GM23338 (cell line): ENCODE measurements at places on chromosomes 13 and 19. TPM values are rescaled to one million over a fixed set of nuclear protein-coding genes. Genes with fewer than 3 reads are reported as not detected.

DNA sequence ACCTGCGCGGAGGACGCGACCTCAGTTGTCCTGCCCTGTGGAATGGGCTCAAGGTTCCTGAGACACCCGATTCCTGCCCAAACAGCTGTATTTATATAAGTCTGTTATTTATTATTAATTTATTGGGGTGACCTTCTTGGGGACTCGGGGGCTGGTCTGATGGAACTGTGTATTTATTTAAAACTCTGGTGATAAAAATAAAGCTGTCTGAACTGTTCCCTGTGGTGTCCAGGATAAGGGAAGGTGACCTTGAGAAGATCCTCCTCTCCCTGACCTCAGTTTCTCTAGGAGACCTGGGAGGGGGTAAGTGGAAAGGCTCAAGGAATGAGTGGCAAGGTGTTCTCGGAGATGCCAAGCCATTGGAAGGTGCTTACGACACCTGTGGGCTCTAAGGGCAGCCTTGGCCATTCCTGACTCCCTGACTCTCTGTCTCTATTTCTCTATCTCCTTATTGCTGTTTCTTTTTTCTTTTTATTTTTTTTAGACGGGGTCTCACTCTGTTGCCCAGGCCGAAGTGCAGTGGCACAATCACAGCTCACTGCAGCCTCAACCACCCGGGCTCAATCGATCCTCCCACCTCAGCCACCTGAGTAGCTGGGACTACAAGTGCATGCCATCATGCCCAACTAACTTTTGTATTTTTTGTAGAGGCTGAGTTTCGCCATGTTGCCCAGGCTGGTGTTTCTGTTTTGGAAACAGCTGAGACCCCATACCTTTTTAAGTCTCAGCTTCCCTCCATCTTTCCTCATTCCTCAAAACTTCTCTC lies 3.2 kb downstream of the GDF15 start:
- peaks cover 21% of the 10 kb centered on the region for H3K27me3 ChIP-seq
- H3K36me3 ChIP-seq = no peaks in the 10 kb centered on the region
- peaks cover 9% of the 10 kb centered on the region for H3K4me1 ChIP-seq
- peak overlapping the region; percentile 50; the same call in 1 of the 2 replicates for H3K4me3 ChIP-seq
- no peak for DNase-seq

- no peaks in the 10 kb centered on the region for H3K36me3 ChIP-seq
- H3K27ac ChIP-seq = no peak overlapping the region
- no peaks in the 10 kb centered on the region for H3K4me1 ChIP-seq
- no peak for DNase-seq
- no peaks in the 10 kb centered on the region for H3K27me3 ChIP-seq
- no peak overlapping the region for H3K4me3 ChIP-seq
These were observed 21.8 kb downstream of the HCN2 start for GRCh38 chr19:611481-611868.

BCL3 gene
- 0.62 and 1.4 TPM in 2 replicates for total RNA-seq

DNA sequence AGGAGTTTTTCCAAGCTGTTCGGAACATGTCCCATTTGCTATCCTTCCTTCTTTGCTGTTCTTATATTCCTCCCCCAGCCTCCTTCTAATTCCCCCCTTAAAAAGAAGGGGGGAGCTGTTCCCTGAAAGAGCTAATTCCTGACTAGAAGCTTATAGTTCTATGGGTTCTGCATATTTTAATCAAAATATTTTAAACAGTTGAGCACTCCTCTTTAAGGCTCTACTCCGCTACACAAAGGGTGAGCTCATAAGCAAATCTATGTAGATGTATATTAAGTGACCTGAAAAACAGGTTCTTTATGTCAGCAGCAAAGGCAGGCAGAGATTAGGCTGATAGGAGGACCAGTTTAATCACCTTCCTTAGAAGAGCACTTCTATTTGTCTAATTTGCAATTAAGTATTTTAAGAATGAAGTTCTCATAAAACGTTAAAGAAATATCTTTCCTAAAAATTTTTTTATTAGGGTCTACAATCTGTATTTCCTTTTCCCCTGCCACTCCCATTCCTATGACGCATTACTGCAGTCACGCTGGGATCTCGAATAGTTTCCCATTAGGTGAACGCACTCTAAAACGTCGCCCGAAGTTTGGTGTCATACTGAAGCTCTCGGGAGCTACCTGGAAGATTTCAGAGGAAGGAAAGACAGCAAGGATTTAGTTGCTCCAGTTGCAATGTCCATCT lies 5.2 kb downstream of the EFNB2 start:
- peaks cover 34% of the 10 kb centered on the region for H3K27me3 ChIP-seq
- H3K4me1 ChIP-seq = peaks cover 73% of the 10 kb centered on the region
- H3K4me3 ChIP-seq = peak overlapping the region; percentile 21; the same call in 1 of the 2 replicates
- DNase-seq = peak; percentile 49
- H3K36me3 ChIP-seq = no peaks in the 10 kb centered on the region
- peak overlapping the region; percentile 7; the same call in 1 of the 2 replicates for H3K27ac ChIP-seq

VN1R4 gene
- not detected in 2 replicates for total RNA-seq

B3GNT3 gene
- total RNA-seq = 1.0 and 1.9 TPM in 2 replicates

DNA sequence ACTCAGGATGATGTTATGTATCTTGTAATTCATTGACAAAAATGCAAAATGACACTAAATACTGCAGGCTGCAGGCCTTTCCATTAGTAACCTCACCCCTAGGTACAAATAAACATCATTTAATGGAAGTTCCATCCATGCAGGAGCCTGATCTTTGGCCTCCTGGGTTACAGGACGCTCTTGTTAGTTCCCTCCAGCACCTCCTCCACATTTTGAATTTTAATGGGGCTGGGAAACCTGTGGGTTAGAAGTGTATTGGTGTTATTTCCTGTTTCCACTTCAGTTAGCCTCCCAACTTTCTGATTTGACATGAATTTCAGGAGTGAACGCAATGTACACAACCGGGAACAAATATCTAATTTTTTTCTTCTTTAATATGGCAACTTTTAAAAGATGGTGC lies 237.1 kb upstream of the ARGLU1 start:
- no peak overlapping the region for H3K4me3 ChIP-seq
- H3K4me1 ChIP-seq = peaks cover 27% of the 10 kb centered on the region
- H3K36me3 ChIP-seq = no peaks in the 10 kb centered on the region

DNA sequence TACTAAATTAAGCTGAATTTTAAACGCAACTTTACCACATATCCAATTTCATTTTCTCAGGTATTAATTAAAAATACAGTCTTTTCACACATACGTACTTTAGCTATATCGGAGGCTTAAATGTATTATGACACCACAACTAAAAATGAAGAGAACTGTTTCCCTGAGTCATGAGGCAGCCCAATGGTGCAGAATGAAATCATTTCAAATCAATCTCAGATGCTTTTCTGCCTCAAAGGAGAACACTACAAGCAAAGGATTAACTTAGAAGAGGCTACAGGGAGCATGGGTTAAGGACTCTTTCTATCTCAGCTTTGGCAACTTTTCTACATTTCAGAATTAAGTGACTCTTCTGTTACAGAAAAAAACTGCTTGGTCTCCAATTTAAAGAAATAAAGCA lies 516.3 kb upstream of the HTR2A start:
- no peak overlapping the region for H3K27ac ChIP-seq
- DNase-seq = no peak
- no peaks in the 10 kb centered on the region for H3K4me1 ChIP-seq
- no peak overlapping the region for H3K4me3 ChIP-seq
- no peaks in the 10 kb centered on the region for H3K27me3 ChIP-seq
- H3K36me3 ChIP-seq = no peaks in the 10 kb centered on the region

FCGBP gene
- 3.0 and 3.6 TPM in 2 replicates for total RNA-seq

- peak within 1 kb of the TSS; percentile 71 for H3K4me3 ChIP-seq
- peaks cover 28% of the 10 kb centered on the region for H3K4me1 ChIP-seq
- H3K27me3 ChIP-seq = no peaks in the 10 kb centered on the region
- H3K36me3 ChIP-seq = no peaks in the 10 kb centered on the region
These were observed at the start of gene TSC22D1 for GRCh38 chr13:44575741-44576350. Gene TSC22D1, minus strand, starts transcription at chr13:44576330. Its CDS starts 256 bp downstream, at chr13:44576074.

DNA sequence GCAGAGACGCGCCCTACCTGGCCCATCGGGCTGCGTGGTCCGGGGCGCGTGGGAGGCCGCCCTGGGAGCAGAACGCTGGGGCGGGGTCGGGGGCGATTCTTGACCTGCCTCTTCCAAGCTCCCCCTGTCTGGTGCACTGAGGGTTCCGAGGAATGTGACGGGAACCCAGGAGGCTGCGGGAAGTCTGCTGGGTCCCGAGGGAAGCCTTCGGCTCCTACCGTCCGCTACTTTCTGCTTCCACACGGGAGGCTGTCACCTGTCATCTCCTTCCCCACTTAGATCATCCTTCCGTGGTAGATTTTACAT lies 781 bp upstream of the SPRYD7 start:
- H3K4me1 ChIP-seq = no peaks in the 10 kb centered on the region
- DNase-seq = peak; percentile 60
- peaks cover 11% of the 10 kb centered on the region for H3K27me3 ChIP-seq
- peak overlapping the region; percentile 85 for H3K4me3 ChIP-seq
- no peak overlapping the region for H3K27ac ChIP-seq

DNA sequence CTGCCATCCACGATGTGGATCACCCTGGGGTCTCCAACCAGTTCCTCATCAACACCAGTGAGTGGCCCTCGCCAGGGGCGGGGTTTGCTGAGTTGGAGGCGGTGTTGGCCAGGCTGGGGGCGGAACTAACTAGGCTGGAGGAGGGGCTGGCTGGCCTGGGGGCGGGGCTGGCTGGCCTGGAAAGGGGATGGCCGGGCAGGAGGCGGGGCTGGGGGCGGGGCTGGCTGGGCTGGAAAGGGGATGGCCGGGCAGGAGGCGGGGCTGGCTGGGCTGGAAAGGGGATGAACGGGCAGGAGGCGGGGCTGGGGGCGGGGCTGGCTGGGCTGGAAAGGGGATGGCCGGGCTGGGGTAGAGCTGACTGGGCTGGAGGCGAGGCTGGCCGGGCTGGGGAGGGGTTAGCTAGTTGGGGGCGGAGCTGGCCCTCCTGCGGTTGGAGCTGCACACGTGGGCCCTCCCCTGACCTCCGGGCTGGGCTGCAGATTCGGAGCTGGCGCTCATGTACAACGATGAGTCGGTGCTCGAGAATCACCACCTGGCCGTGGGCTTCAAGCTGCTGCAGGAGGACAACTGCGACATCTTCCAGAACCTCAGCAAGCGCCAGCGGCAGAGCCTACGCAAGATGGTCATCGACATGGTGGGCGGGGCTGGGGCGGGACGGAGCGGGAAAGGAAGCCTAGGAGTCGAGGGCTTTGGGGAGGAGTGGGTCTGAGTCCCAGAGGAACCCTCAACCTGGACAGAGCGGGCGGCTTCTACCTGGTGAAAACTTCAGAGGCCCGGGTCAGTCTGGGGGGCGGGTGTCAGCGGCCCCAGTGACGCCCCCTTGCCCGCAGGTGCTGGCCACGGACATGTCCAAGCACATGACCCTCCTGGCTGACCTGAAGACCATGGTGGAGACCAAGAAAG lies 41.0 kb downstream of the PDE4A start:
- H3K4me3 ChIP-seq = peak overlapping the region; percentile 85
- no peaks in the 10 kb centered on the region for H3K36me3 ChIP-seq
- no peak overlapping the region for H3K27ac ChIP-seq
- peak; percentile 97 for DNase-seq
- 0 out of 2 replicates have a peak, but pooled peaks cover 4% of the 10 kb centered on the region for H3K27me3 ChIP-seq
- H3K4me1 ChIP-seq = no peaks in the 10 kb centered on the region

KLK14 gene
- not detected in 2 replicates for total RNA-seq

DNA sequence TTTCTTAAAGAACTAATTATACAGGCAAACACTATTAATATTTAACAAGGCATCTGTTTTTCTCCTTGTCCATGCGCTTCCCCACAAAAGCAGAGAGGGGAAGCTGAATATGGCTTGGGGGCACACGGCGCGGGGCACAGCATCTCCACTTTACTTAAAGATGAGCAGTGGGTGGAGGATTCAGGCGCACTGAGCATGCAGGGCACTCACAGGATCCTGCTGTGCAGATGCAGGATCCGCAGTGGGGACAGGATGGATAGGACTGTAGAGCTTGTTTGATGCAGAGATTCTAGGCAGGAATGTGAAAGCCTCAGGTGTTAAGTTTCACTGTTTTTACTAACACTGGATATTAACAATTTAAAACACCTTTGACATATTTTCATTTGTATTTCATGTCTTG lies 43.3 kb downstream of the ATP11A start:
- H3K4me1 ChIP-seq = peaks cover 57% of the 10 kb centered on the region
- H3K36me3 ChIP-seq = no peaks in the 10 kb centered on the region
- peak; percentile 79 for DNase-seq
- H3K27me3 ChIP-seq = no peaks in the 10 kb centered on the region
- H3K27ac ChIP-seq = peak overlapping the region; percentile 96

DNA sequence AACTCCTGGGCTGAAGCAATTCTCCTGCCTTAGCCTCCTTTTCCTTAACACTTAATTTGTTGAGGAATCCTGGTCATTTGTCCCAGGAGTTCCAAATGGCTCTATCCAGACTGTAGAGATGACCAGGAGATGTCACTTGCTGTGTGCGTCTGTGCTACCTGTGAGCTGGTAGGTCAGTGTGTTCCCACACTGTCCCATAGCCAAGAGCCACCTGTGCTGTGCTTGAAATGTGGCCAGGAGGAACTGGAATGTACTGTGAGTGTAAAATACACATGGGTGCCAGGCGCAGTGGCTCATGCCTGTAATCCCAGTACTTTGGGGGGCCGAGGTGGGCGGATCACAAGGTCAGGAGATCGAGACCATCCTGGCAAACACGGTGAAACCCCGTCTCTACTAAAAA lies 29.4 kb upstream of the KDM4B start:
- H3K27me3 ChIP-seq = no peaks in the 10 kb centered on the region
- 0 out of 2 replicates have a peak, but pooled peaks cover 11% of the 10 kb centered on the region for H3K36me3 ChIP-seq
- no peak for DNase-seq
- 0 out of 2 replicates have a peak overlapping the region, but pooled peaks have one; percentile 45 for H3K27ac ChIP-seq
- no peak overlapping the region for H3K4me3 ChIP-seq

TMEM221 gene
- total RNA-seq = 0.90 and 1.8 TPM in 2 replicates

DNA sequence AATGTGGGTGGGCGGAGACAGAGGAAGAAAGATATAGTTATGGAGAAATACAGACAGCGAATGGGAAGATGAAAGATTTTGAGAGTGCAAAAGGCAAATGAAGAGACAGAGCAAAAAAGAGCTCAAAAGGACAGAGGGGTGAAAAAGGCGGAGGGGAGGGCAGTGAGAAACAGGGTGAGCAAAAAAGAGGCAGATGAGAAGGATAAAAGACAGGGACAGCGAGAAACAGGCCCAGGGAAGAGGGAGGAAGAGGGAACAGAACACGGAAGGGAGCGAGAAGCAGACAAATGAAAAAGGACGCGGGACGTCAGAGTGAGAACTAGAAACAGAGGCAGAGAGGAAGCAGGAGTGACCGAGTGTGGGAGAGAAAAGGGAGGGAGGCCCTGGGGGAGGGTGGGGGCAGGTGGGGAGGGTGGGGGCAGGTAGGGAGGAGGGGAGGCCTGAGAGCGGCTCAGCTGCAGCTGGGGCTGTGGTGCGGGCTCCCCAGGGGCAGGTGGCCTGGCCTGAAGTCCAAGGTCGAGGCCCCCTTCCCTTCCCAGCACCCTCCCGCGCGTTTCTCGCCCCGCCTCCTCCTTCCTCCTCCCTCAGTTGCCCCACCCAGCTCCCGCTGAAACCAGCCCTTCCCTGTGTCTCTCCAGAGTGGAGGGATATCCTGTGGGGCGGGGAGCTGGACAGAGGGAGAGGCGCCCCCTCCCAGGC lies 2.9 kb downstream of the KLK1 start:
- H3K27me3 ChIP-seq = peaks cover 45% of the 10 kb centered on the region
- no peak overlapping the region for H3K27ac ChIP-seq
- H3K4me3 ChIP-seq = peak overlapping the region; percentile 66
- peak; percentile 53 for DNase-seq
- H3K4me1 ChIP-seq = peaks cover 23% of the 10 kb centered on the region

- peak within 1 kb of the TSS; percentile 81 for H3K27ac ChIP-seq
- H3K4me1 ChIP-seq = peaks cover 9% of the 10 kb centered on the region
- DNase-seq = peak; percentile 19
These were observed at the start of gene MAP4K1 for GRCh38 chr19:38617764-38618589. Gene MAP4K1, minus strand, starts transcription at chr19:38617953. Its CDS starts 58 bp downstream, at chr19:38617895.

CGB2 gene
- total RNA-seq = not detected in 2 replicates
